AG04450 (cell line): ENCODE measurements at places on chromosomes 5 and 9.

GRCh38 chr9:130237763-130238524 is 27.6 kb upstream of the HMCN2 start:
- DNase-seq = no peak

GRCh38 chr5:94389515-94389899 is 228.9 kb downstream of the KIAA0825 start:
- DNase-seq = no peak

- DNase-seq = peak; percentile 55
Observed at GRCh38 chr9:115442054-115442453, 324.1 kb upstream of the TNC start.

- no peak for DNase-seq
Observed at GRCh38 chr5:149712439-149713147, 17.5 kb upstream of the PPARGC1B start.

GRCh38 chr5:142013734-142014521 is 1.1 kb upstream of the GNPDA1 start:
- DNase-seq = no peak

GRCh38 chr5:63127054-63127453 is 548.4 kb downstream of the LRRC70 start:
- DNase-seq = no peak

GRCh38 chr9:6931913-6932312 is 174.1 kb downstream of the KDM4C start:
- DNase-seq = no peak

GRCh38 chr5:146695646-146696045 is 179.7 kb upstream of the GPR151 start:
- no peak for DNase-seq

DNA sequence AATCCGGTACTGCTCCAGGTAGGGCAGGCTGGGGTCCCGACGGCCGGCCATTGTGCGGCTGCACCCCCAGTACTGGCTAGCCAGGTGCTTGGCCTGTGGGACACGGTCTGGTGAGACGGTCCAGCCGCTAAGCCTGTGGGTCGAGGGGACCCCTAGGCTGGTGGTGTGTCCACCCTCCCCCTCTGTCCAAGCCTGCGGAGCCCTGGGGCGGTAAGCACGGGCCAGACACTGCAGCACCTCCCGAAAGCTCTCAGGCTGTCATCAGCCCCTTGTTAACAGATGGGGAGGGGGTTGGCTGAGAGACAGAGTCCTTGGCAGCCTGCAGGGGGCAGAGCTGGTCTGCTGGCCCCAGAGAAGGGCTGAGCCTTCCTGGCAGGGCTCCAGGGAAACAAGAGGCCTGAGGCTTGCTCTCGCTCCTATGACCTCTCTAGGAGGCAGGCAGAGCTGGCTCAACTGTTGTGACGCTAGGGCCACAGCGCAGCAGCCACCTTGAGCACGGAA is 11.8 kb upstream of the MRNIP start:
- DNase-seq = no peak

- no peak for DNase-seq
Observed at GRCh38 chr9:81320909-81321482, 368.4 kb downstream of the TLE1 start.

DNA sequence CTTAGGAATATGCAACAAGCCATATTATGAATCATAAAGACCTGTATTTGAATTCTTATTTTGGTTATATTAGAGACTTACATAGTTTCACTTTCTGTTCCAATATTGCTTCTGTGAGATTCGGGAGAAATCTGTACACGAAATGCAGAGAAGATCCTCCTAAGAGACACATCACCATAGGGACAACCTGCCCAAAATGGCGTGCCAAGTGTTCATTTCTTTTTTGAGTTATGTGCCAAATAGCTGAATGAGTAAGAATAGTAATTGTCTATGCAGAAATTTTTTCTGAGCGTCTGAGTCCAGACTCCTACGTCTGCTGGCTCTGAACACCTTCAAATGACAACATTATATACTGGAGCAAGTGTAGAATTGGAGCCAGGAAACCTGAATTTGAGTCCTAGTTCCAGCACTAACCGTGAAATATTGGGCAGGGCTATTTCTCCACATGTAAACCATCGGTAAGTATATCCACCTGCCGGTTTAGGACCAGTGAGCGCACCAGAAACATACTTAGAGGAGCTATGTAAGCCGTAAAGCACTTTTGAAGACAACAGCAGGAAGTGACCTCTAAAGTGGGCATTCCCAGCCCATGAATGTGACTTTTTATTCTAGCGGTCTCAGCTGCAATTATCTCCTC is 163.9 kb upstream of the DMRT1 start:
- no peak for DNase-seq

GRCh38 chr5:73387149-73387591 is 61.4 kb downstream of the FOXD1 start:
- DNase-seq = no peak

DNA sequence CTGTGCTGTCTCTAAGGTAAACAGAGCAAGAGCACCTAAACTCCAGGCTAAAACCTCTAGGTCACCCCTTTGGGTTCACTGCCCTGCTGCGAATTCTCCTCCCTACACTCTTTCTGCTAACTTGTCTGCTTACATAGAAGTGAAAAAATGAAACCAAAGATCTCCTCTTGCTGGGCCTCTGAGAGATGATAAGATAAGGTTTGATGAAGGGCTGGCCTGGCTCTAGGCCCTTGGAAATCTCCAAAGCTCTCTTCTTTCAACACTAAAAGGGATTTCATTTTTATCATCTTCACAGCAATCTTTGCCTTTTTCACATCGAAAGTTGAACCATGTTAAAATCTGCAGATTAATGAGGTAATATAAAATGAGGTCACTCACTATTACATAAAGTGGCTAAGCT is 450.8 kb upstream of the TLE4 start:
- DNase-seq = no peak

DNA sequence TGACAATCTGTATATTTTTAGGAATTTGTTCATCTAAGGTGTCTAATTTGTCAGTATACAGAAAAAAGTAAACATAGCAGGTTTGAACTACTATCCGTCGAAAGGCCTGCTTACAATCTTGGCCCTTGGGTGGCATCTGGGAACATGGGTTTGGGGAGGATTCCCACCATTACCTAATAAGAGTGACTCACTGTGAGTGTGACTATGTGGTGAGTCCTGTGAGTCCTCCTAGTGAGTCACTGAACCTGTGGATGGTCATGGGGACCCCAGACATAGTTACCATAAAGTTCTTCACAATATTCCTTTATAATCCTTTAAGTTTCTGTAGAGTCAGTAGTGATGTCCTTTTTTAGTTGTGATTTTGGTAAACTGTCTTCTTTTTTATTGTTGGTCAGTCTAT is 37.0 kb downstream of the RNF130 start:
- no peak for DNase-seq

- DNase-seq = peak; percentile 33
Observed at GRCh38 chr5:142716963-142717362, 31.1 kb upstream of the FGF1 start.

DNA sequence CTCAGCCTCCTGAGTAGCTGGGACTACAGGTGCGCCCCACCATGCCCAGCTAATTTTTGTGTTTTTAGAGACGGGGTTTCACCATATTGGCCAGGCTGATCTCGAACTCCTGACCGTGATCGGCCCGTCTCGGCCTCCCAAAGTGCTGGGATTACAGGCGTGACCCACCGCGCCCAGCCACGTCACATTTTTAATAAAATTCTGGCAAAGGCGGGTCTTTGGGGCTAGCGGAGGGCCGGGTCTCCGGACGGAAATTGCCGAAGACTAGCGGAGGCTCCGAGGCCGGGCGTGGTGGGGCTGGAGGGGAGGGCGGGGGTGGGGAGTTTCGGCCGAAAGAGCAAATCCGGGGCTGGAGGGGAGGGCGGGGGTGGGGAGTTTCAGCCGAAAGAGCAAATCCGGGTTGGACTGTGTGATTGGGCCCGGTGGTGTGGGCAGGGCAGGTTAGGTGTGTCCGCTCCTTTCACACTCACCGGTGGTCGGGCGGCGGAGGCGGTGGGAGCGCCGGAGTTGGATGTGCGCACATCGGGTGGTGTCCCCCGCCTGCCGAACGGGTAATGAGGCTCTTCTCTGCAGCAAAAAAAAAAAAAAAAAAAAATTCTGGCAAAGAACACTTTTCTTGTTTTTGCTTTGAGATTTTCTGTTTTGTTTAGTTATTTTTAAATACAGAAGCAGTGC is 27.1 kb downstream of the RUFY1 start:
- no peak for DNase-seq

- no peak for DNase-seq
Observed at GRCh38 chr5:174381241-174381640, 335.7 kb downstream of the NSG2 start.

GRCh38 chr9:76758476-76758875 is 5.8 kb upstream of the PCA3 start:
- DNase-seq = no peak

DNA sequence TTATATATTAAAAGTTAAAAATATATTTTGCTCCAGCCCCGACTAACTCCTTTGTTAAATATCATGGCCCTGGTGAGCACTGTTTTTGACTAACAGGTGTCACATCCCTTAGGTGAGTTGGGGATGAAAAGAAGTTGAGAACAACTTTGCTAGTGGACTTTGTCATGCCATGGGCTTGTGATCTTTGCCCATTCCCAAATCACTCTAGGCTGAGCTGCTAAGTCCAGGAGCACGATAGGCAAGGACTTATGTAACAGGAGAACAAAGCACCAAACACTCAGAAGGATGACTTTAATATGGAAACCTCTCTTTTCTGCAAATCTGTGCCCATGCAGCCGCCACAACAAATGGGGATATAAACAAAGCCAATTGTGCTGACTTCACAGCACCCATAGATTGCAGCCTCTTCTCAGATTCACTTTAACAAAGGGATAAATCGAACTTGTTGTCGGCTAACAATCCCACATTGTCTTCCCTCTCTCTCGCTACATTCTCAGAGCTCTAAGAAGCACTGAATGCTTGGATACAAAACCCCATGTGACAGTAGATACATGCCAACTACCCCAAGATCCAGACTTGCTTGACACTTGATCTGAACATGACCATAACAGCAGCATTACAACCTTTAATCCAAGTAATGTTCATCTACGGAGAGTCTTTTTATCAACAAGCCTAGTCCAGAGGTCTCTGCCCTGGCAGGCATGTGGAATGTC is 86.8 kb upstream of the CD180 start:
- DNase-seq = no peak

DNA sequence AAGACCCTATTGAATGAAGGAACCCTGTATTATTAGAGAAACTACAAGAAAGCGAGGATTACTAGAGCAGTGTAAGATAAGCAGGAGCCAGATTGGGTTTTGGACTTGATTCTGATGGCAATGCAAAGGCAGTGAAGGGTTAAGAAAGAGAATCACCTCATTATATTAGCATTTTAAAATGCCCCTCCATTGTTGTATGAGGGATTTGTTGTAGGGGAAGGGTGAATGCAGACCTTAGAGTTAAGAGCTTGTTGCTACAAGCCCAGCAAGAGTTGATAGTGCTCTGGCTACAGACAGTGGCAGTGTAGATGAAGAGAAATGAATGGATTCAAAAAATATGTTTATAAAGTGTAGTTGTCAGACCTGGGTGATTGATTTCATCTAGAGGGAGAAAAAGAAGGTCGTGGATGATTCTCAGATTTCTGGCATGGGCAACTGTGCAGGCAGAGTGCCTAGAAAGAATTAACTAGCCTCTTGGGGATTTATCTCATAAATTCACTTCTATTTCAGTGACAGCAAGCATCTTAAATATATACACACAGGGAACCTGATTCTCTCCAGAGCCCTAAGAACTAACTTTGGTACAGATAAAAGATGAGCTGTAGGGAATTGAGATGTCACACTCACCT is 344.8 kb downstream of the ARRDC3 start:
- DNase-seq = no peak

GRCh38 chr9:98815391-98815951 is 8.0 kb downstream of the GALNT12 start:
- DNase-seq = no peak

- DNase-seq = no peak
Observed at GRCh38 chr9:123943671-123944070, 13.7 kb upstream of the DENND1A start.

DNA sequence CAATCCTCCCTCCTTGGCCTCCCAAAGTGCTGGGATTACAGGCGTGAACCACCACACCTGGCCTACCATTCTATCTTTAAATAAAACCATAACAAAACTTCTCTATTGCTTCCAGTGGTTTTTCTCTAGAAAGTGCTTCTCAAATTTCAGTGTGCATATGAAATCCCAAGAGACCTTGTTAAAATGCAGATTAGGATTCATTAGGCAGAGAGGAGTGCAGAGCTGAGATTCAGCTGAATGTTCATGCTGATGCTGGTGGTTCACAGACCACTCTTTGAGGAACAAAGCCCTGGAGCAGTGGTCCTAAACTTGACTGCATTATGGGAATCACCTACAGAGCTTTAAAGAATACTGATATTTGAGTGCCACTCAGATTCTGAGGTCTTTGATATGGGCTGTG is 28.2 kb downstream of the CARD6 start:
- no peak for DNase-seq

DNA sequence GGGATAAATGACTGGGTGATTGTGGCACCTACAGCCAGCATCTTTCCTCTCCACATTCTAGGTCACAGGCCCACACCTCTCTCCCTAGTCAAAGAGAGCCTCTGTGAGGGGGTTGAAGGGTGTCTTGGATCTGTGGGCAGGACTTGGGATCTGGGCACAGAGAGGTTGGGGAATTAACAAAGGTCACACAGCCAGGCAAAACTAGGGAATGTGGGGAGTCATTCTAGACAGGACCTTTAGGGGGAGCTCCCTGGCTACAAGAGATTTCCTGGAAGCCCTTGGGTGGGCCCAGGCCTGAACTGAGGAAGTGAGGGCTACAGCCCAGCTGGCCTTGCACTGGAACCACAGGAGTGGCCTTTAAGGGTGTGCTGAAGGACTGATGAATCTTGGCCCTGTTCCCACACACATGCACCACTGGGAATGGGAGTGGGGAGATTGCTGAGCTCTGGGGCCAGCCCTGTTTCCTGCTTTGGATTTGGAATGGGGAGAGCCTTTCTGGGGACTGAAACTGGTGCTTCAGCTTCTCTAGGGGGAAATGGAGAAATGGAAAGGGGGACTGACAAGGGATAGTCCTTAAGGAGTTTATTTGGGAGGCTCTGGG is 12.4 kb upstream of the CXXC5 start:
- DNase-seq = peak; percentile 82

GRCh38 chr5:116766470-116766947 is 191.9 kb upstream of the SEMA6A start:
- no peak for DNase-seq

GRCh38 chr5:79544131-79544530 is 30.2 kb upstream of the HOMER1 start:
- DNase-seq = no peak

GRCh38 chr9:87587864-87588263 is 90.2 kb downstream of the DAPK1 start:
- no peak for DNase-seq

DNA sequence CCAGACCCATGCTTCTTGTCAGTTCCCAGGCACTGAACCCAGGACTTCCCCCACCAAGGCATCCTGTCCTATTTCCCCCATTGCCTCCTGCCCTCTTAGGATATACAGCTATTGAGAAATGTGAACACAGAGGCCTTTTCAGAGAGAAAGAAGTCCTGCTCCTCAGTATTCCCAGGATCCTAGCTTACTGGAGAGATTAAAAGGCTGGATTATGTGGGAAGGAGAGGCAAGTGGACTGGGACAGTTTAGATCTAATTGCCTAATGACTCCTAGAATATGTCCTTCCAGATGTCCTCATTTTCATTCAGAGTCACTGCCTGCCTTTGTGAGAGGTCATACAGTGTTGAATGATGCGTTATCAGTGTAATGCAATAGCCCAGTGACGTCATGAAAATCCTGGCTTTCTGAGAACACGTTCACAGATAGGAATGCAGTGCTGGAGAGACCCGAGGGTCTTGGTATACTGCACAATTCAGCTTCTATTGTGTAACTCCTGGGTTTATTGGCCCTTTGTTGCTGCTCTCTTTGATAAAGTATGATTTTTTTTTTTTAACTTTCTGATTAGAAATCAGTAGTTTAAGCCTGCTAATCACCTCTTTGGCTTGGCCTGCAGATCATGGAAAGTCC is 26.2 kb downstream of the WWC1 start:
- DNase-seq = peak; percentile 96
